ENCODE measurements at places on chromosomes 13 and 19.
A peak's percentile ranks its signal among the peaks of the same experiment; 100 is the strongest.

DNA sequence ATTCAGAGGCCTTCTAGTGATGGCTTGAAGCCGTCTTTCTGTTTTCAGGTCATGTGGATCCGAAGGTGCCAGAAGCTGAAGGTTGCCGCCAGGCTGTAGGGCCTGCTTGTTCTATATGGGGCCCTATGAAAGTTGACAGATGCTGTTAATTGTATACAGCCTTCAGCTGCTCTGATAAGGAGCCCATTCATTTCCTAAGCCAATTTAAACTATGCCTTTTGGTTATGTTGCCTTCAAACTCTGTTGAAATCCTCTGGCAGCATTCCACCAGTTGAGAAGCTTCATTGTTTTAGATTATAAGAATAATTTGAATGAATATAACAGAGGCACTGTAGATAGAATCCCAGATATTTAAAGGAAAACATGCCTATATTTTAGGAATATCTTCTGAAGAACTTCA, 34.4 kb downstream of the RAP2A start:
- no peak for DNase-seq

DNA sequence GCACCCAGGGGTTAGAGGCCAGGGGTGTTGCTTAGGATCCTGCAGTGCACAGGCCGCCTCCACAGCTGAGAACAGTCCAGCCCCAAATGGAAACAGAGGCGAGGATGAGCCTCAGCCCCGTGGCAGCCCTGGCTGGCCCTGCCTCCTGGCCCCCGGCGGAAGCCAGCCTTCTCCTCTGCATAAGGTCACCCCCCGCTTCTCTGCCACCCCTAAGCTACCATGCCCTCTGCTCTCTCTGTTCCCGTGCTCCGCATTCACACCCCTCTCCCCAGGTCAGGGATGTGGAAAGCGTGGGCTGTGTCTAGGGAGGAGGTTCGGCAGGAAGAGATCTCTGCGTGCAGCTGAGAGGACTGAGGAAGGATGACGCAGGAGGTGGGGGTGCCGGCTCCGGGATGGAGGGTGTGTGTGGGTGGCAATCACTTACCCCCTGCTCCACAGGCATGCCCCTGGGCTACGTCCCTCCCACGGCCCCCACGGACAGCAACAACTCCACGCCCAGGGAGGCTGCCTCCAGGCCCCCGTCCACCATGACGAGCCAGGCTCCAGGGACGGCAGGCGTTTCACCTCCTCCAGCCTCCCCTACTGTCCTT, 6.0 kb downstream of the SSC5D start:
- DNase-seq: no peak

DNA sequence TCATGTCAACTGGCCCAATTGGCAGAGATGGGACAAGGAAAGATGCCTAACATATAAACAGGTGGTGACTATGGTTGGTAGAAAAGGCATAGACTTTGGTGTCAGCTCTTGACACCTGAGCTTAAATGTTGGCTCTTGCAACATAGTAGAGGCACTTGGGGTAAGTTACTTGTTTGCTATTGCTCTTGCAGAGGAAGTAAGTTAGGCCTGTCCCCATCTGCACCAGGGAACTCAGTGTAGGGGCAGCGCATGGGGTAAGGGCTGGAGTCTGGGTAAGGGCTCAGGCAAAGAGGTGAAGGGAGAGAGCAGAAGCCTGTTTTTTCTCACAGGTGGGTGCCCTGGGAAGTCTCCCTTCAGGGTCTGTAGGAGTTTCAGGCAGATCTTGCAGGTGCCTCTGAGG, 27.6 kb downstream of the ERICH6B start:
- DNase-seq: no peak

GRCh38 chr13:32116210-32116609, 84.6 kb downstream of the FRY start:
- peak; percentile 85 for DNase-seq

- no peak for DNase-seq
Measured at GRCh38 chr13:80906860-80907259, 565.9 kb upstream of the SPRY2 start.

DNA sequence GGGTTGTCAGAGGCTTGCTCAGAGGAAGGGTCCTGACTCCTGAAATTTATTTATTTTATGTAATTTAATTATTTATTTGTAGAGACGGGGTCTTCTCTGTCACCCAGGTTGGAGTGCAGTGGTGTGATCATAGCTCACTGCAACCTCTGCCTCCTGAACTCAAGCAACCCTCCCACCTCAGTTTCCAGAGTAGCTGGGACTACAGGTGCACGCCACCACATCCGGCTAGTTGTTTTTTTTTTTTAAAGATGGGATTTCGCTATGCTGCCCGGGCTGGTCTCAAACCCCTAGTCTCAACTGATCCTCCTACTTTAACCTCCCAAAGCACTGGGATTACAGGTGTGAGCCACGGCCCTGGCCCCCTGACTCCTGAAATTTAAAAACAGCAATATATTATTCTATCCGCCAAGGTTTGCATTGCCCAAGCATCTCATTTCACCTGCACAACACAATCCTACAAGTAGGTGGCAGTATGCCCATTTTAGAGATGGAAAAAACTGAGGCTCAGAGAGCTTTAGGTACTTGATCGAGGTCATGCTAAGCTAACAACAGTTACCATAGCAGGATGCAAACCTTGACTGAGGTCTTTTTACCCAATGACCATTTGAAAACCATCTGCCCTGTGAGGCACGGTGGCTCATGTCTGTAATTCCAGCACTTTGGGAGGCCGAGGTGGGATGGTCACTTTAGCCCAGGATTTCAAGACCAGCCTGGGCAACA, 18.1 kb downstream of the ARHGEF18 start:
- peak; percentile 63 for DNase-seq

- no peak for DNase-seq
Measured at GRCh38 chr13:94254737-94255136, 224.7 kb downstream of the DCT start.

GRCh38 chr19:2051773-2052704, 995 bp upstream of the MKNK2 start:
- no peak for DNase-seq

- no peak for DNase-seq
Measured at GRCh38 chr13:21759911-21760310, 89.0 kb downstream of the FGF9 start.

DNA sequence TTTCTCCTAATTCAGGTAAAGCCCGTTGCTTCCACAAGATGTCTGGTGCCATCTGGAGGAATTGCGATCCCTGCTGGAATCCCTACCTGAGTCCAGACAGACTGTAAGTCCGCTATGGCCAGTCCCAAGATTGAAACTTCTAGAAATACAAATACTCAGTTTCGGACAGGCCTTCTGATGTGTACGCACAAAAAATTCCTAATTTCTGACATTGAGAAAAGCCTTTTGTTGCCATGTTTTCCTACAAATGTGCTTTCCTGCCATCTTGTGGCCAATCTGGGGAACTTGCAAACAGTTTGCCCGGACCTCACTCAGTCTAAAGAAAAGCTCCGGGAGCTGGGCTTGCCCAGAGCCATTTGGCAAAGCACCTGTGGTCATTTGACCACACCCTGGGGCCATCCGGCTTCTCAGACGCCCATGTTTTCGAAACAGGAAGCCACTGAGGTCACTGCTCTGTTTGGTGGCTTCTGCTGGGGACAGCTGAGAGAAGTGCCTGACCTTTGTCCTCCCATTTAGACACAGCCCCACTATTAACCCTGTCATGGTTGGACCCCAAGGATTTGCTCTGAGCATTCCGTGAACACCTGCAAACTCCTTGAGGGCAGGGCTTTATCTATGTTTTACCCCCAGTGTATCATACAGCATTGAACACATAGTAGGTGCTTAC, 79.4 kb downstream of the SLC15A1 start:
- DNase-seq: peak; percentile 71

DNA sequence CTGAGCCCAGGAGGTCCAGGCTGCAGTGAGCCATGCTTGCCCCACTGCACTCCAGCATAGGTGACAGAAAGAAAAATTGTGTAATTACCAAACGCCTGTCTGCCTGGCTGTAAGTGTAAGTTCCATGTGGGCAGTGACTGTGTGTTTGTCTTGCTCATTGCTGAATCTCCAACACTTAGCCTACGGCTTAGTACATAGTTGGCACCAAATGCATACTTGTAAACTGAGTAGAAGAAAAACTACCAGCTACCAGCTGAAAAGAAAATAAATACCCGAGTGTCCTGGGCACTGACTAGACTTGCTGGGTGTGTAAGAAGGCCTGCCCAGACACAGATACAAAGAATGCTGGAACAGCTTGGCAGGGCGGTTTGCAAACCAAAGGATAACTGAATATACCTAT, 2.7 kb upstream of the CEBPG start:
- DNase-seq: no peak

GRCh38 chr19:35565016-35565856, 1.8 kb upstream of the ATP4A start:
- no peak for DNase-seq

DNA sequence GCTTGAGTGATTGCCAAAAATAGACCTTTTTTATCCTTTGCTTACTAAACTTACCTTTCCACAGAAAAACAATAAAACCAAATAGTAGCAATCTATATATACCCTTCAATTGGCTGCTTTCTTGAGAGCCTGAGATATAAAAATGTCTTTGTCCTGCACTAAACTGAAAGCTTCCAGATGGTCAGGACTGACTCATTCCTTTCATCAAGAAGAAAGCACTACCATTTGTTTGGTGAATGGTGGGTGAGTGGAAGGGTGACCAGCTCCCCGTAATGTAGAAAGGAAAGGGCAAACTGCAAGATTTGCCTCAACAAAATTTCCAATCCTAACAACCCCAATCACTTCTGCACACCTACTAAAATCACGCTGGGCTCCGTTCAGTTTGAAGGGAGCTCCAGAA, 67.8 kb downstream of the SACS start:
- DNase-seq: no peak

DNA sequence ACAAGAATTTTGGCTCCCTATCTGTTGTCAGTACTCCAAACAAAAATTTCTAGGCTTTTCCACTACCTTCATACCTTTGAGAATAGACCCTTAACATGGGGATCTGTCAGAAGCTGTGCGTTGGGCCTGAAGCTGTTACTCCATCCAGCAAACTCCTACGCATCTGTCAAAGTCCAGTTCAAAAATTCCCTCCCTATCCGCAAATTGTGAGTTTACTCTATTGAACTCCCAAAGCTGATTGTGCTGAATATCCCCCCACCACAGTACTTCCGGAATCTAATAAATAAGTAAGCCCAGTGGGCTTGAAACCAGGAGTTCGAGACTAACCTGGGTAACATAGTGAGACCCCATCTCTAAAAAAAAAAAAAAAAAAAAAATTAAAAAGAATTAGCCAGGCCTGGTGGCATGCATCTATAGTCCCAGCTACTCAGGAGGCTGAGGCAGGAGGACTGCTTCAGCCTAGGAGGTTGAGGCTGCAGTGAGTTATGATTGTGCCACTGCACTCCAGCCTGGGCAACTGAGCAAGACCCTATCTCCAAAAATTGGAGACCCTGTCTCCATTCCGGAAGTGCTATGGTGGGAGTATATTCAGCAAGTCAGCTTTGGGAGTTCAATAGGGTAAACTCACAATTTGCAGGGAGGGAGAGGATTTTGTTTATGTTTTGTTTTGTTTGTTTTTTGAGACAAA, 930 bp upstream of the FBN3 start:
- no peak for DNase-seq

GRCh38 chr19:35636651-35637050, 4.9 kb upstream of the ETV2 start:
- no peak for DNase-seq

GRCh38 chr19:31350693-31351055, 1.4 kb upstream of the TSHZ3 start:
- DNase-seq: peak; percentile 42

- DNase-seq: no peak
Measured at GRCh38 chr19:40945645-40946044, 45.4 kb upstream of the CYP2B6 start.

GRCh38 chr13:44172281-44172810, 201.3 kb upstream of the SERP2 start:
- DNase-seq: no peak

DNA sequence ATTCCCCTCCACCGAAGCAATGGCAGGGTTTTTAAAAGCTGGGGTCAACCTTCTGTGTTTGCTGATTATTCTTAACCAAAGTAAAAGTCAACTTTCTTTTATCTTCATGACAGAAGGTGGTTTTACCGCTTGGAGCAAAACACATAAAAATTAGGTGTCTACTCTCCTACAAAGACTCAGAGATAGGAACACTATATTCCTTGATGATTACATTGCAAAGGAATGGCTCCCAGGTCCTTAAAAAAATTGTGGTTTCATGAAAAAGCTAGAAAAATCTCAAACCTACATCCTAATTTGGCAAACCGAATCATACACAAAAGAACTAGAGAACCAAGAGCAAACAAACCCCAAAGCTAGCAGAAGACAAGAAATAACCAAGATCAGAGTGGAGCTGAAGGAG, 760.4 kb upstream of the PCDH20 start:
- no peak for DNase-seq

DNA sequence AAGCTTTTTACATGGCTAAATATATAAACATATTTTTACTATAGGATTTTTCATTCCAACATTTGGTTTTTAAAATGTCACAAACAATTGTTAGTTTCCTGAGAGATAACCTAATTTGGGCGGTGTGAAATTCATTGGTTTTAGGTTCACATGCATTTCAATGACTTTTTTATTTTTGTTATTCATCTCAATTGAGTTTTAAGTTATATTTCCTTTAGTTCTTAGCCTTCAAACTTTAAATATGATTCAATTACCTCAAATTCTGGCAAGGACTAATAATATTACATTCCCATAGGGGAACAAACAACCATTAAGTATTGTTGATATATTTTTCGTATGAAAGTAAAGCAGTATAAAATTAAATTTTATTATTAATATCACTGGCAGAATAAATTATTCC, 265.3 kb downstream of the SLITRK6 start:
- DNase-seq: no peak

GRCh38 chr19:42115705-42116104, 16.5 kb downstream of the POU2F2 start:
- no peak for DNase-seq

DNA sequence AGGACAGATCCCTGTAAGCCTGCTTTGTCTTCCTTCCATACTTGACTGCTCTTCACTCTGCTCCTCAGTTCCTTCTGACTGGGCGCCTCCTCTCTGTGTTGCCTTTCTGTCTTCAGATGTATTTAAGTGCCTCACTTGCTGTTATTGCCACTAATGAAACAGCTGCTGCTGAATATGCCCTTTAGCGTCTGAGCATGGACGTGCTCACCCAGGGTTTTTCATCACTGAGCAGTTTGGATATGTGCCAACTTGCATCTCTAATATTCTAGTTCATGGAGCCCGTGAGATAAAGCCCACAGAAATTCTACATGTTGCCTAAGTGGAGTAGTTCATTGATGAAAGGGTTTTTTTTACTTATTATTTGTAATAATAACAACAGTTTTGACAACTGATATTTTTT, 198.2 kb downstream of the MYO16 start:
- no peak for DNase-seq
